ENCODE measurements at places on chromosomes 1 and 21. TPM values are rescaled to one million over a fixed set of nuclear protein-coding genes. Genes with fewer than 3 reads are reported as not detected.

GRCh38 chr1:40886318-40887011 lies 24.3 kb upstream of the CITED4 start:
- no peak for DNase-seq

The LCE1A gene
- total RNA-seq: not detected

The TDRD5 gene
- not detected for total RNA-seq

- peak; percentile 39 for DNase-seq
Observed at GRCh38 chr1:228735871-228736586, 750 bp downstream of the RHOU start.

GRCh38 chr21:36132696-36133095 lies 2.2 kb upstream of the CBR3 start:
- DNase-seq: no peak

- no peak for DNase-seq
Observed at GRCh38 chr1:156811168-156811567, 5.5 kb downstream of the SH2D2A start.
